ENCODE measurements at places on chromosomes 2 and 18.

DNA sequence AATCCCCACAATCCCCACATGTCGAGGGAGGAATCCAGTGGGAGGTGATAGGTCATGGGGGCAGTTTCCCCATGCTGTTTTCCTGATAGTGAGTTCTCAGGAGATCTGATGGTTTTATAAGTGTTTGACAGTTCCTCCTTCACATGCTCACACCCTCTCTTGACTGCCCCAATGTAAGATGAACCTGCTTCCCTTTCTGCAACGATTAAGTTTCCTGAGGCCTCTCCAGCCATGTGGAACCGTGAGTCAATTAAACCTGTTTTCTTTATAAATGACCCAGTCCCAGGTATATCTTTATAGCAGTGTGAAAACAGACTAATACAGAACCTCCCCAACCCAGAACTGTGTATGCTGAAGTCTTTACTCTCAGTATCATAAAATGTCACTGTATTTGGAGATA, 289.5 kb upstream of the MMADHC start:
- no peak for DNase-seq

- no peak for DNase-seq
Observed at GRCh38 chr2:212146416-212146815, 392.2 kb downstream of the ERBB4 start.

- DNase-seq: no peak
Observed at GRCh38 chr2:205802065-205802464, 119.8 kb downstream of the NRP2 start.

- DNase-seq: no peak
Observed at GRCh38 chr2:135144343-135144742, 92.3 kb downstream of the RAB3GAP1 start.

Measured in prostate gland (tissue), 2 donors.